CD4-positive, alpha-beta T cell treated with Interleukin-2 at 100 ng/mL for 4 hours (primary cell): ENCODE measurements at places on chromosomes 5 and 9.

DNA sequence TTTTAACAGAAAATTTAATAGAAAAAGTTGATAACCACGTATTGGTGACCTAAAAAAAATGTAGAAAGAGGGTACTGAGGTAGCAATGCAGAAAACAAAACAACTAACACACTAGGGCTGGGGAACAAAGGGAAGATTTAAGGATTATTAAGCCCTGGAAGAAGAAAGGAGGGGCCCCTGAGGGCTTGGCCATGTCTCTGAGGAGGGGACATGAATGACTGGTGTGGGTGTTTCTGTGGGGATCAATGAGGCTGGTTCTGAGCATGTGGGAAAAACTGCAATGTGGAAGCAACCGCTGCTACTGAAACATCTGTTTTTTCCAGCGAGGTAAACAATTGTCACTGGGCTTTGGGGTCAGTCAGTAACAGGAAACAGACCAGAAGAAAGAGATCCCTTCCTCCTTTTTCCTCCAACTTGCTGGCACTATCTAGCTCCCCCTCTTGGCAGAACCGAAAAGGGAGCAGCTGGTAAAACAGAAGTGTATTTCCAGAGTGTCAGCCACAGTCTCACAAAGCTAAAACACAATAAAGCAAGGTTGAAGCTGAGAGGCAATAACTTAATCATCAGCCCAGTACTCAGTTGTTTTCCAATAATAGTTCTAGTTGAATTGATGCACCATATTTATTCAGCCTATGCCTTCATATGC, 48.3 kb downstream of the ATPSCKMT start:
- DNase-seq, result no peak

- DNase-seq, result peak; percentile 33
Observed at GRCh38 chr9:3475300-3476020, 50.3 kb downstream of the RFX3 start.

- DNase-seq, result peak; percentile 35
Observed at GRCh38 chr5:176959051-176959450, 47.5 kb downstream of the UIMC1 start.

DNA sequence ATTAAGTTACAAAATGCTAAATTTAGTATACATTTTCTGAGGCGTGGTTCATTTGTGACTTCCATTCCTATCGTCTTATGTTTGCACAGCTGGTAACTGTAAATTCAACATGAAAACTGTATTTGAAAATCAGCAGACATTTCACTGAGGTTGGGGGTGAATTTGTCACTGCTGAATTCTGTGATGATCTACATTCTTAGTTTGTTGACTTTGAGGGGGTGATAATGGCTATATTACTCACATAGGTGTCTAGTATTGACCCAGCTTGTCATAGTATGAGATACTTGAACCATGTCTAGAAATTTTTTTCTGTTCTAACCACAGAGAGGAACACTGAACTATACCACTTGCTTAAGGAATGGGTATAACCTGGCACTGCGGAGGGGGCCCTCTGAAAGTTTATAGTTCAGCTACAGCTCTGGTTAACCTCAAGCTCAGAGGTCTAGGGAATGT, 313.3 kb downstream of the PIK3R1 start:
- no peak for DNase-seq

- DNase-seq, result no peak
Observed at GRCh38 chr9:135584934-135585333, 23.4 kb downstream of the PAEP start.

GRCh38 chr9:137250329-137251193, 525 bp upstream of the STPG3 start:
- DNase-seq, result no peak
